Renal cortex interstitium (tissue), 15 donors: ENCODE measurements at places on chromosomes 11 and 22.

GRCh38 chr11:95680169-95680929 lies 109.2 kb downstream of the FAM76B start:
- DNase-seq = no peak

- DNase-seq = no peak
Observed at GRCh38 chr11:106477776-106478175, 400.3 kb downstream of the AASDHPPT start.

- DNase-seq = no peak
Observed at GRCh38 chr22:38745676-38746460, 9.9 kb downstream of the SUN2 start.

GRCh38 chr22:30806391-30806861 lies 111.8 kb downstream of the OSBP2 start:
- no peak for DNase-seq

- no peak for DNase-seq
Observed at GRCh38 chr11:58659910-58660570, 37.6 kb downstream of the CNTF start.

GRCh38 chr11:93735627-93736026 lies 5.7 kb downstream of the TAF1D start:
- DNase-seq = no peak

- no peak for DNase-seq
Observed at GRCh38 chr11:119081682-119082260, 2.9 kb upstream of the HMBS start.

DNA sequence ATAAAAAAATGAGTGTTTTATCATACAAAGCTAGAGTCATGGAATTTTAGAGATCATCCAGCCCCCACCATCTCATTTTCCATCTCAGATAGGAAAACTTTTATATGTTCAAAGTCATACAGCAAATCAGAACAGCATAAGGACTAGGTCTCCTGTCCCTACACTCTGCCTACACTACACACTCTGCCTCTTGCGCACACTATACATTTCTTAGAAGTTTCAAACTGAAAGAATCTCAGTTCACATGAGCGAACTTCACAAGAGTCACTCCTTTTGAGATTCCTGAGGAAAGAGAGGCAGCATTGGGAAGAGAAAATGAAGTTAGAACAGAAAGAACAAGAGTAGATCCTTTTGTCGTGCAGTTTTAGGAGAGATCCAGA lies 36.5 kb downstream of the ART5 start:
- no peak for DNase-seq

GRCh38 chr22:37970864-37971263 lies 13.5 kb downstream of the SOX10 start:
- DNase-seq = no peak

GRCh38 chr11:73506038-73506437 lies 91.9 kb downstream of the FAM168A start:
- no peak for DNase-seq

- no peak for DNase-seq
Observed at GRCh38 chr11:107276077-107276476, 181.5 kb downstream of the CWF19L2 start.

DNA sequence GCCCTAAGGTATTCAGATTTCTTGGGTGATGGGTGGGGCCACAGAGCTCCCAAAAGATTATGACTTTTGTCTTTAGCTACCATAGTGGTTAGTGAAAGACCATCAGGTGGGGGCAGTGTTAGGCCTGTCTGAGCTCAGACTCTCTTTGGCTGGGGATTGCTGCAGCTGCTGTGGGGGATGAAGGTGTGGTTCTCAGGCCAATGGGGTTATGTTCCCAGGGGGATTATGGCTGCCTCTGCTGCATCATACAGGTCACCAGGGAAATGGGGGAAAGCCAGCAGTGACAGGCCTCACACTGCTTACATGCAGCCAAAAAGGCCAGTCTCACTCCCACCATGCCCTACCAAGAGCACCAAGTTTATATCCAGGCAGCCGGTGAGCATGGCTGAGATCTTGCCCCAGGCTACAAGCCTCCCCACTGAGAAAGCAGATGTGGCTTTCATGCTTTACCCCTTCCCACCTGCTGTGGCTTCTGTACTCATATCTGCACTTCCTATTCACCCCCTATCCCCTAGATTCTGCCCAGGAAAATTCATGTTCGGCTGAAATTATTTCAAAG lies 24.8 kb downstream of the CNTF start:
- DNase-seq = no peak

- DNase-seq = no peak
Observed at GRCh38 chr11:60813324-60813723, 28.2 kb downstream of the MS4A10 start.

DNA sequence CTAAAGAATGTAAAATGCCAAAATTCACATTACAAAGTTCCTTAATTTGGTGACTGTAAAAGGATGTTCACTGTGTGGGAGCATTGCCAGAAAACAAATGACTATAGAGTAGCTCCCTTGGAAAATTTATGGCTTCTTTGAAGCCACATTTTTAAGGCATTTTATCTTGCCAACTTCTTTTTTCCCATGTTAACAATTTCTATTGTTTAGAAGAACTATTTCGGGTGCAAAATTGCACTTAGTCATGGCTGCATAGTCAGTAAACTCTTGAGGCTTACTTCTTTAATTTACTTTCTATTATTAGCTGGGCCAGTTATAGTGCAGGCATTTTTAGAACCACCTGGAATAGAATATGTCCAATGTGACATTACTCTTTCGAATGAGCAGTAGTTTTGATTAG lies 515.3 kb downstream of the JRKL start:
- no peak for DNase-seq
